Hepatic stellate cell (primary cell): ENCODE measurements at places on chromosomes 16 and 17.

DNA sequence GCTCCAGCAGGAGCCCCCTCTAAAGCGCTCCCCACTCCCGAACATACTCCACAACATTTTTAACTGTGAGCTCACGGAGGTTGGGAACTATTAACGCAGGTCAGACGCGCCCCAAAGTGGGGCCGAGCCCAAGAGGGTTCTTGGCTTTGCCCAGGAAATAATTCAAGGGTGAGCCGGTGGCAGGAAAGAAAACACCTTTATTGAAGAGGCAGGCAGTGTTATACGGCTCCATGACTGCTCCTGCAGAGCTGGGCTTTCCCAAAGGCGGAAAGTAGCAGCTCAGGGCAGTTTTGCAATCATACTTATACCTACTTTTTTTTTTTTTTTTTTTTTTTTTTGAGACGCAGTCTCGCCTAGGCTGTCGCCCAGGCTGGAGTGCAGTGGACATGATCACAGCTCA is 6.2 kb downstream of the ADCY9 start:
- DNase-seq, result no peak

DNA sequence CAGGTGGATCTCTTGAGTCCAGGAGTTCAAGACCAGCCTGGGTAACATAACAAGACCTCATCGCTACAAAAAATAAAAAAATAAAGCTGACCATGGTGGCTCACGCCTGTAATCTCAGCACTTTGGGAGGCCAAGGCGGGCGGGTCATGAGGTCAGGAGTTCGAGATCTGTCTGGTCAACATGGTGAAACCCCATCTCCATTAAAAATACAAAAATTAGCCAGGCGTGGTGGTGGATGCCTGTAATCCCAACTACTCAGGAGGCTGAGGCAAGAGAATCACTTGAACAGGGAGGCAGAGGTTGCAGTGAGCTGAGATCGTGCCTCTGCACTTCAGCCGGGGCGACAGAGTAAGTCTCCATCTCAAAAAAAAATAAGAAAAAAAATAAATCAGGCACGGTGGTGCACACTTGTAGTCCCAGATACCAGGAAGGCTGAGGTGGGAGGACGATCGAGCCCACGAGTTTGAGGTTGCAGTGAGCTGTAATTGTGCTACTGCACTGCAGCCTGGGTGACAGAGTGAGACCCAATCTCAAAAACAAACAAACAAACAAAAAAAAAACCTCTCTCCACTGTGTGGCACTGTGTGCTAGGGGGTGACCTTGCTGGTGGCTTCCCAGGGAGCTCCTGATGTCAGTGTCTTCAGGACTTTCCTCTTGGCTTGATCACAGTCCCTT is 19.8 kb upstream of the MAPK3 start:
- no peak for DNase-seq

- peak; percentile 35 for DNase-seq
Measured at GRCh38 chr17:59331929-59332748, 684 bp downstream of the YPEL2 start.

DNA sequence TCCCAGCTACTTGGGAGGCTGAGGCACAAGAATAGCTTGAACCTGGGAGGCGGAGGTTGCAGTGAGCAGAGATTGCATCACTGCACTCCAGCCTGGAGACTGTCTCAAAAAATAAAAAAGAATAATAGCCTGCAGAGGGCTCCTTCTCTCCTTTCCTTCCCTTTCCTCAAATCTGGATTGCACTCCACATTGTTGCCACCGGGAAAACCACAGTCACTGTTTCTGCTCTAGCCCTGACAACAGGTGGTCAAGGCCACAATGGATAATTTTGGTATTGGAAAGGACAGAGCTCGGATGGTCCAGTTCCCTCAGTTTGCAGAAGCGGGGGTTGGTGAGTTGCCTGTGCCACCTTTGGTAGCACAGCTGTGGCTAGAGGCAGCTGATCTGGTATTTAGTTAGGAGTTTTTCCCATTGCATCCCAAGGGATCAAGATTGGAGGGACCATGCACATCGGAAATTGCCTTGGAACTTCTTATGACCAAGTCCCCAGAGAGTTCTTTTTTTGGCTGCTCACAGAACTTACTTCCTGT is 44.7 kb upstream of the PRSS54 start:
- peak; percentile 28 for DNase-seq

GRCh38 chr17:43562679-43563599 is 16.8 kb upstream of the ETV4 start:
- DNase-seq, result no peak

- no peak for DNase-seq
Measured at GRCh38 chr16:12917653-12918052, 16.3 kb downstream of the SHISA9 start.

- DNase-seq, result no peak
Measured at GRCh38 chr17:57536289-57536688, 208.8 kb downstream of the CCDC182 start.

- DNase-seq, result no peak
Measured at GRCh38 chr16:20327444-20328041, at the start of gene GP2. TSS of gene GP2 (minus strand) at chr16:20327513. CDS start at chr16:20326431, 1,082 bp downstream.

DNA sequence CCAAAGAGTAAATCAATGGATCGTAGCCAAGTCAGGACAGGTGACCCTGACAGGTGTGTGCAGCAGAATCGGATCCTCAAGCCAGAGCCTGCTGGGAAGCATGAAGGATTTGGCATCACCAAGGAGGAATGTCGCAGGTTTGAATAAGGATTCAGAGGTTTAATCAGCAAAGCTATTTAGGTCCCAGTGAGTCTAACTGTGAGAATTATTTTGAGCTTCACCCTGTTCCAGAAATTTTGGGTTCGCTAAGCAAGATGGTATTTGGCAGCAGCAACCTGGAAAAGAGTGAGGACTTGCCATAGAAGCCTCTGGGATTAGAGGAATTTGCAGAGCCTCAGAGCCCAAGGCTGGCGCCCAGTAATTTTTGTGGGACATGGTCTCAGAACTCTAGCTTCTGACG is 173.0 kb downstream of the CCDC182 start:
- DNase-seq, result no peak

- no peak for DNase-seq
Measured at GRCh38 chr16:83686726-83687125, 121.1 kb upstream of the HSBP1 start.

GRCh38 chr16:29114574-29114973 is 129.7 kb downstream of the LAT start:
- no peak for DNase-seq

- DNase-seq, result no peak
Measured at GRCh38 chr17:75454193-75454592, 2.2 kb upstream of the TMEM94 start.

- DNase-seq, result no peak
Measured at GRCh38 chr17:48825446-48826381, 5.1 kb upstream of the CALCOCO2 start.

DNA sequence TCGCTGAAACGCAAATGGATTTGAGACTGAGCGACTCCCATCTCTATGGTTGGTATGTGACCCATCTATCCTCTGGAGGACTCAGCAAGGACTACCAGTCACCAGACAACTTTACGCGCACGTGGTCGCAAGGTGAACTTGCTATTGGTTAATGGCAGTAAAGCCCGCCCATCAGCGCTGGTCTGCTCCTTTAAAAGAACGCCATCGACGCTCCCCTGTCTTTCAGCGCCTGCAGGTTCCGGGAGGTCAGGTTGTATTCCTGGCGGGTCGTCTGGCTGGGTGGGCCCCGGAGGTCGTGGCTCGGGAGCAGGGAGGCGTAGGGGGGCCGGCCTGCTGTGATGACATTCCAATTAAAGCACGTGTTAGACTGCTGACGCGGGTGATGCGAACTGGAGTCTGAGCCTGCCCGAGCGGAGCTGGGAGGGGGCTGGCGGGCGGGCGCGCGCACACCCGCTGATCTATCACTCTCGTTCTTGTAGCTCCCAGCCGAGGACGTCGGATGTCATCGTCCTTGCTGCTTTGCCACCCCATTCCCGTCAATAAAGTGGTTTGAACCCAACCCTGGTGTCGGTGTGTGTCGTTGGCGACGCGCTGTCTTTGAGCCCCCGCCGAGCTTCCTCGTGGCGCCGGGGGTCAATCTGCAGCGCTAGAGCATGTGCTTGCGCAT is 15.9 kb upstream of the ERN1 start:
- peak; percentile 95 for DNase-seq

- no peak for DNase-seq
Measured at GRCh38 chr17:44281570-44281969, 13.6 kb upstream of the SLC4A1 start.

- DNase-seq, result no peak
Measured at GRCh38 chr17:47924785-47925677, 16.3 kb upstream of the PNPO start.

DNA sequence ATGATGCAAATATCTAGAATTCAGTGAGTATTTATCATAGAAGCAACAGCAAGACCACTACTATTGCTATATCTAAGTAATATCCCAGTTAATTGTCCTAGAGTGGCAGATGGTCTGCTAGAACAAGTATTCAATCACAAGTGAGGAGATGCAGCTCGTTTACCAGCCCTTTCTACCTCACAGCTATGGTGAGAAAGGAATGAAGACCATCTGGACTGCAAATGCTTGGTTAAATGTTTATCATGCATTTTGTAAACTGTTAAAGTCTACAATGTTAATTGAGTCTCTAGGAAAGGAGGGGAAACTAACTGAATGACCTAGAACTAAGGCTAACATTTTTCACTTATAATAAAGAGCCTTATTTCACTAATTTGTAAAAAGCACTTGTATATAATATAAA is 52.5 kb downstream of the CNOT1 start:
- no peak for DNase-seq

DNA sequence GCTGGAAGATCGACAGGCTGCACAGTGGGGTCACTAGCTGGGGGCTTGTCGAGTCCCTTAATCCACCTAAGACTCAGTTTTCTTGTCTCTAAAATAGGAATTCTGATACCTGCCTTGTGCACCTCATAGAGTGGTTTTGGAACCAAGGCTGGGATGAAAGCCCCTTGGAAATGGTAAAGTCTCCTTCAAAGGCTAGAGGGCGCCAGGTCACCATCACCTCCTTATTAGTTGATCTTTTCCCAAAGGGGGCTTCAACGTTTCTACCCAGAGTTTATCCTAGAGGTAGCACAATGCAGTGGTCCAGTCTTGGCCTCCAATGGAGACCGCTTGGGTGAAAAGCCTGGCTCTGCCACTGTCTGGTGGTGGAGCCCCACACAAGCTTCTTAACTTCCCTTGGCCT is 158.2 kb downstream of the AIPL1 start:
- no peak for DNase-seq

- DNase-seq, result no peak
Measured at GRCh38 chr16:41439-42068, 11.9 kb downstream of the POLR3K start.

GRCh38 chr17:31509805-31510177 is 118.3 kb downstream of the RAB11FIP4 start:
- no peak for DNase-seq

DNA sequence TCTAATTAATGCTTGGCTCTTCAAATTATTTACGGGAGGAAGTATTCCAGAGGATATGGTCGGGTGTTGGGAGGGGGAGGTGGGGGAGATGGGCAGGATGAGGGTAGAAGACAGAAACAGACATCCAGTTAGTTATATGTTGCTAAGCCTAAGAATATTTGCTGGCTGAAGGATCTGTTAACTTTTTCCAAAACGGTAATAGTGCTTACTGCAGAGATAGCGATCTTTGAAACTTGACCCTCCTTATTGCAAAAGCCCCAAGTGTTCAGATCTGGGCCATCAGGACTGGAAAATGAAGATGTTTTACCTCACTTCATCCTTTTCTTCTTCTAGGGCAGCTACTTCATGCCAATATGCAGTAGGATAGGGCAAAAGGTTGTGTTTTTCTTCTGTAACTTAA is 27.0 kb upstream of the MMD start:
- no peak for DNase-seq

DNA sequence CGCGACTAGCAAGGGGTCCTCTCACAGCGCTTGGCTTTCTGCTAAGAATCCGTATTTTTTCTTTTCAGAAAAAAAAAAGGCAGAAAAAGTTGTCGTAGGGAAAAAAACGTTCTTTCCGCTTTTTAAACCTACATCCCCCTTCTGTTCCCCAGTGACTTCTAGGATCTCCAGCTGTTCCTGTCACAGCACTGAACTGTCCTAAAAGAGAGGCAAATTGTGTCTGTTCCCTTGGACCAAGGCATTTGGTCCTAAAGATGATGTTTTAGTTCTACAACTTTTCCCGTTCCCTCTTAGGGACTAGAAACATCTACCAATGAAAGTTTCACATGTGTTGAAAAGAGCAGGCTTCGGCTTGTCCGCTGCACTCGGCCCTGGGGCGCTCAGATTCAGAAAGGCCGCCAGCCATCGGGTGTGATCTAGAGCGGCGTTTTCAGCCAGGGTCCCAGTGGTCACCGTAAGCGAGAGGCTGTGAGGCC is 100.7 kb upstream of the CHMP6 start:
- no peak for DNase-seq

GRCh38 chr17:37538981-37539659 is 49.4 kb downstream of the DUSP14 start:
- DNase-seq, result no peak

GRCh38 chr16:69410219-69410990 is 14.0 kb upstream of the CYB5B start:
- DNase-seq, result peak; percentile 53
